ENCODE measurements at places on chromosomes 16 and 17.

DNA sequence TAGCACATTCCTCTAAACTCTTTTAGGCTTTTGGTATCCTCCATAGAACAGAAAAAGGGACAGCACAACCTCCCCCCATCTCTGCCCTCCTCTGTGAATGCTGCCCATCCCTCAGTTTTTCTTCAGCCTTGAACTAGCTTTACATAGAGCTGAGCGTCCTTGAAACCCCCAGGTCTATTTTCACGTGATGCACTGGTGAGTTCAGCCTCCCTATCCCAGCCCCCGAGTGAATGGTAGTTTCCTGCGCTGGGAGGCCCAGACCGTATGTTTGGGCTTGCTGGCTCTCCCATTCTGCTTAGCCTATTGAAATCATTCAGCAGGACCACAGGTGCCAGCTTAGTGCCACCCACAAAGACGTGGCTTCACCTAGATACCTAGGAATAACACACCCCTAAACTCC lies 22.5 kb downstream of the ZNF385C start:
- no peak for DNase-seq

DNA sequence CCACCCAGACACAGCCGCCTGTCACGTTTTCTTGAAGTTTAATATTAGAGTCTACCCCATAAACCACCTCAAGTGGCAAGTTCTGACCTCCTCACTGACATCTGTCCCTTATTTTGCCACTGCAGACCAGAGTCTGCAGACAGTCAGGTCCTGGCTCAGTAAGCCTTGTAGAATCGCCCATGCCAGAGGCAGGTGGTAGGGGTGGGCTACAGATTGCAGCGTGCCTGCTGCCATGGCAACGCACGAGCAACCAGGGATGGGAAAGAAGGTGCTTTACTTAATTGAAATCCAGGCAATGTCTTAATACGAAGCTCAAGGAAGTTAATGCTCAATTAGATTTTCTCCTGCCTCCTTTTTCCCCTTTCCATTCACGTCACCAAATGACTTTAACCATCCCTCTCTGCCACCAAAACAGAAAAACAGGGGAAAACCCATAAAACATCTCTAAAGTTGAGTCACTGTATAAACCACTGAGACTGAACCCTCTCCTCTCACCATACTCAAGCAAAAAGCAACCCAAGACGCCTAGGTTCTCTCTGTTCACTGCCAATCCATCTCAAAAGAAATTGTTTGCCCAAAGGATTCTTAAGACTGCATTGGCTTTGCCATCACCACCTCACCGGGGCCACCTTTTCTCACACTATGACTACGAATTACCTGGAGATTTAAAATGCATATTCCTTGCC lies 228.8 kb downstream of the SLC39A11 start:
- DNase-seq = peak; percentile 51

DNA sequence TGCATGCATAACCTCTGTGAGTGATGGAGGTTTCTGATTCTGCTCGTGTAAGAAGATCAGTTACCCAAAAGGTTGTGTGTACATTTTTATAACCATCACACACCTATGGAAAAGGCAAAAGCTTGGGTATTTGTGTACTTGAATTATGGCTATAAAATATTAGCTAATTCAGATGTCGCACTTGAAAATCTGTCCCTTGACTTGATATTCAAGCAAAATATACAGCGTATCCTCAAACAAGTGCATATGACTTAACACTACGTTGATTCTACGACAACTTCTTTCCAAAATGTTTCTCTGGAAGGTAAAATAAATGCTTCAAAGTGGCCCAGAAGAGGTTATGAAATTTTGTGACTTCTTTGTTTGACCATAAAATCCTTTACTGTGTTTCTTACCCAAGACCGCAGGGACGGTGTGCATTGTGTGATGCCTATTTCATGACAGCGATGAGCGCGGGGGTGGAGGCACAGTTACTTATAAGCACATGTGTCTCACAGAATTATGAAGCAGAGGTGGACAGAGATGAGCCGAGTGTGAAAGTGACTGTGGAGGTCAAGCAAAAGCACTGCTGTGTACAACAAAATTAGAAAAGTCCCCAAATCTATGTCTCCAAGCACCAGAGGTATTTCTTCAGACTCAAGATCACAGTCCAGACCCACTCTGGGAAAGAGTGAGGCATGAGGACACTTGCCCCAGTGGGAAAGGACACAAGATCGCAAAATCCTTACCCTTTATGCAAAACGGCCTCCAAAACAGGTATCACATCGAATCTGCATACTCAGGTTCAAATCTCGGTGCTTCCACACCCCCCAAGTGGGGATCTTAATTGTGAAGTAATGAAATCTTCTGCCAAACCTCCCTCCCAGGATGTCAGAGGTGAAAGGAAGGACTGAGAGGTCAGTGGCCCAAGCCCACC lies 4.1 kb upstream of the HOXB9 start:
- no peak for DNase-seq

DNA sequence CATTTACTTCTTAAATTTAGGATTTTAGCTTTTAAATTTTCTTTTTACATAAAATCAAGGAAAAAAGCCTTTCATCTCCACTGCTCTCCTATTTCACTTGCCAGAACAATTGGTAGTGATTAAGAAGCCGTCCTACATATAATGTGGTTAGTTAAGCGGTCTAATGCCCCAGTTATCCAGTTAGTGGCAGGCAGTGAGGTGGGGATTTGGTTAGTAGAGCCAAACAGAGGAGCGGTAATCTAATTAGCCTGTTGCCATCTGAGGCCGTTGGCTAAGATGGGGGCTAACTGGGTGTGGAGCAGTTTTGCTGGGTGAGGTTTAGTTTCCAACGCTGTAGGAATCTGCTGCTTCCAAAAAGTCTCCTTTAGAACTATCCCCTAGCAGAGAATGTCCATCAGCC lies 22.4 kb downstream of the SNX11 start:
- DNase-seq = no peak

DNA sequence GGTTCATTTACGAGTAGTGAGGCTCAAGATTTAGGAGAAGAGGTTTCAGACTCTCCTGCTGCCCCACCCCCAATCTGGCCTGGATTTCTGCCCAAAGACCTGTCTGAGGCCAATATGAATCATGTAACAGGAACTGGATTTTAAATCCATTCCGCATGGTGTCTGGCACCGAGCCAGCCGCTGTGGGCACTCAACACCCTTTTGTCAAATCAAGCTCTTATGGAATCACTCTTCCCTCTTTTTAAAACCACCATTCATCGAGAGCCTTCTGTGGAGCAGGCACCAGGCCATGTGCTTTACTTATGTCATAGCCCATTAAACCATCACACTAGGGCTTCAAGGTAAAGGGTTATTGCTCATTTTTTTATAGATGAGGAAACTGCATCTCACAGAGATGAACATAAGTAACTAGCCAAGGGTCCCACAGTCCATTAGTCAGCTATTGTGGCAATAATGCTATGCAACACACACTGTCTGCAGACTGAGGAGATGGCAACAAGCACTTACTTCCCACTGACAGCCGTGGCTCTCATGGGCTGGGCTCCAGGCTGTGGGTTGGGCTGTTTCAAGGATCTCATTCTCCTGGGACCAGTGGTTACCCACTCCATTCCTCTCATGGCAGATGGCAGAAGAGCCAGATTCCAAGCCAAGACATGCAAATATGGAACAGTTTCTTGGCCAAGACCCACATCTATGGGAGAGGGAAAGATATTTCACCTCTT lies 93.6 kb downstream of the WSCD1 start:
- no peak for DNase-seq

GRCh38 chr17:81508639-81509206 lies 3.9 kb downstream of the ACTG1 start:
- peak; percentile 52 for DNase-seq

GRCh38 chr16:56911771-56912571 lies 20.0 kb upstream of the HERPUD1 start:
- DNase-seq = no peak

GRCh38 chr17:19709841-19710240 lies 6.5 kb downstream of the SLC47A2 start:
- DNase-seq = no peak

GRCh38 chr17:57943140-57943539 lies 12.1 kb downstream of the CUEDC1 start:
- no peak for DNase-seq

DNA sequence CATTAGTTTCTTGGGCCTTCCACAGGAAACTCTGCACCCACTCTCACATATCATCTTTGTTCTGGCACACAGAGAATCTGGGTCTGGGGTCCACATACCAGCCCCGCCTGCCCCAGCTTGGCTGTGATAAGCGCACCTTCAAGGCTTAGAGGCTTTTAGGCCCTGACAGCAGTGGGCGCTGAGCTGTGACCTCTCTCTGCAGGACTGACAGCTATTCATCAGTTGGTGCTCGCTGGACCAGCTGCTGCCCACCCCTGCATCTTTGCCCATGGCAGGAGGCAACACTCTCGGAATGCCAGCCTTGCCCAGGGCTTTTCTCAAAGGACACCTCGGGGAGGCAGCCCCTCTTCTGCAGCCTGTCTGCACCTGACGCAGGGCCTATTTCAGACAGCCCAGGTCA lies 62.9 kb downstream of the SDK2 start:
- DNase-seq = no peak

DNA sequence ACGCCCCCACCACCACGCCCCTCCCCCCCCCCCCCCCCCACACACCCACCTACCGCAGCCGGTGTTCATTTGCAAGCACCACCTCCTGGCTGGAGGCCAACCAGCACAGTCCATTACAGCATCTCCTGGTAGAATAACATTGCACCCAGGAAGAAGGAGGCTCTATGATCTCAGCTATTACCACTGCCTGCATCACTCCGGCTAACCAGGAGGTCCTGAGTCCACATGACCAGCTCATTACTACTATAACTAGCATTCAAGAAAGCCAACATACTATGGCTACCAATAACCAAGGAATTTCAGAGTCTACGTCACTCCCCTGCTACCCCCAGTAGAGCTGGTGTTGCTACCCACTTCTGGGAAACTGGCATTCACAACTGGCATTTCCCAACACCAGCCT lies 81.1 kb upstream of the ALOX12 start:
- DNase-seq = no peak

- peak; percentile 21 for DNase-seq
Measured at GRCh38 chr17:4433515-4434031, at the start of gene SPNS3. TSS of gene SPNS3 (plus strand) at chr17:4433940. CDS start at chr17:4433968, 28 bp downstream.

Data from stimulated activated effector memory CD8-positive, alpha-beta T cell treated with anti-CD3 and anti-CD28 coated beads, Interleukin-12 subunit alpha, Interleukin-12 subunit beta, amount 100 ng/mL, for 72 hours (primary cell).